Common myeloid progenitor, CD34-positive (primary cell): ENCODE measurements at places on chromosomes 3 and 15.

DNA sequence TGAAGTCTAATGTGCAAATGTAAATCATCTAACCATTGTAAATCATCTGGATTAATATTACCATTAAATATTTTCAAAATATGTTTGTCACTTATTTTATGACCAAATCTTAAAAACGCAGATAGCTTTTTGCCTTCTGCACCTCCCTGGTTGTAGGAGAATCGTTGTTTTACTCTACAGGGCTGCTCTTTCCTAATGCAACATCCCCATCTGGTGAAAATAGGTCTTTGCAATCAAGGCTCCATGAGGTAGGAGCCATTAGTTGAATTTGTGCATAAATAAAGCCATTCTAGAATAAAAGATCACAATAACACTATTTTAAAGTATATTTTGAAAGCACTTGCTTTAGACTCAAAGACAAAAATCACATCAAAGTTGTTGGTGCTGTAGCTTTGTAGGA, 535.6 kb upstream of the AGTR1 start:
- no peak for DNase-seq

GRCh38 chr3:11407644-11408043, 135.4 kb downstream of the ATG7 start:
- DNase-seq = no peak

DNA sequence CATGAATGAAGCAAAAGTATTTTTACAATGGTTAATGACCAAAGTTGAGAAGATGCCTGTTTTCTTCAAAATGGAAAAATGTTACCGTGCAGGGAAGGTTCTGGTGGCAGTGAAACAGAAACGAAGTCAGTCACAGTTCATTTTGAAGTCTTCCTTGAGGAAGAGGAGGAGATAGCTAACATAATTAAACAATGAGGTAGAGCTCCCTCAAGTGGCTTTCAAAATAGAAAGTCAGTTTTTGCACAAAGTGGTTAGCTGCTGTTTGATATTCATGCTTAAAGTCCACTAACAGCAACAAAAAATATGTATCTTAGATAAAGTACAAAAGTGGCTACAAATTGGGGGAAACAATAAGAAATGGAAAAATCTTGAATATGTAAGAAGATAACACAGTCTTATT, 87.3 kb downstream of the TFG start:
- peak; percentile 35 for DNase-seq

DNA sequence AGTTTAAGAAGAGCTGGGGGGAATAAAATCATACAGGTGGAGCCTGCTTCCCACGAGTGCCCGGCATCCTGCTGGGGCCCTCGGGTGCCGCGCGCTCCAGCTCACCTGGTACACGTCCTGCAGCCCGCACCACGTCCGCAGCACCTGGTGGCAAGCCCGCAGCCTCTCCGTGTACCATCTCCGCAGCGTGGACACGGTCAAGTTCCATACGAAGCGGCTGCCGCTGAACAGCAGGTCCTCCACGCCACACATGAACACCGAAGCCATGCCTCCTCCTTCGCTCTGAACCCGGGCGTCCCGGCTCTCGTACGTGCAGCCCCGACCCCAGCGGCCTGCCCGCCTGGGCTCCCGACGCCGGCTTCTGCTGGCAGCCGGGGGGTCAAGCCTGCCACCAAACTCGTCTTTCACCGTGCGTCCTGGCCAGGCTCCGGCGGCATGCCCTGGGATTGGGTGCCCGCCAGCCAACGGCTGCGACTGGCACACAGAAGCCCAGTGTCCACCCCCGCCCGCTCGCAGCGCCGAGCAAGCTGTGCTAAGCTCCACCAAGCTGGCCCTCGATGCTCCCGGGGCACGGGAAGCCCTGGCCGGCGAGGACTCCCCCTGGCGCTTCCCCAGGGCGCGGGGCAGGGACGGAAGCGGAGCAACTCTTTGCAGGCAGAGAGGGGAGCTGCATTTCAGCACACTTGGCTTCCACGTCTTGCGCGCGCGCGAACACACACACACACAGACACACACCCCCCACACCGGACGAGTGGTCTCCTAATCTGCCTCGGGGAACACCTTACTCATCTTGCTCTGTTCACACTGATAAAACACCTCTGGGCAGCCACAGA, at the start of gene FRMD4B:
FRMD4B (minus strand) TSS at position 366 of the 833 bp plus-strand sequence; CDS start at position 267, 99 bp downstream.
- peak; percentile 88 for DNase-seq

DNA sequence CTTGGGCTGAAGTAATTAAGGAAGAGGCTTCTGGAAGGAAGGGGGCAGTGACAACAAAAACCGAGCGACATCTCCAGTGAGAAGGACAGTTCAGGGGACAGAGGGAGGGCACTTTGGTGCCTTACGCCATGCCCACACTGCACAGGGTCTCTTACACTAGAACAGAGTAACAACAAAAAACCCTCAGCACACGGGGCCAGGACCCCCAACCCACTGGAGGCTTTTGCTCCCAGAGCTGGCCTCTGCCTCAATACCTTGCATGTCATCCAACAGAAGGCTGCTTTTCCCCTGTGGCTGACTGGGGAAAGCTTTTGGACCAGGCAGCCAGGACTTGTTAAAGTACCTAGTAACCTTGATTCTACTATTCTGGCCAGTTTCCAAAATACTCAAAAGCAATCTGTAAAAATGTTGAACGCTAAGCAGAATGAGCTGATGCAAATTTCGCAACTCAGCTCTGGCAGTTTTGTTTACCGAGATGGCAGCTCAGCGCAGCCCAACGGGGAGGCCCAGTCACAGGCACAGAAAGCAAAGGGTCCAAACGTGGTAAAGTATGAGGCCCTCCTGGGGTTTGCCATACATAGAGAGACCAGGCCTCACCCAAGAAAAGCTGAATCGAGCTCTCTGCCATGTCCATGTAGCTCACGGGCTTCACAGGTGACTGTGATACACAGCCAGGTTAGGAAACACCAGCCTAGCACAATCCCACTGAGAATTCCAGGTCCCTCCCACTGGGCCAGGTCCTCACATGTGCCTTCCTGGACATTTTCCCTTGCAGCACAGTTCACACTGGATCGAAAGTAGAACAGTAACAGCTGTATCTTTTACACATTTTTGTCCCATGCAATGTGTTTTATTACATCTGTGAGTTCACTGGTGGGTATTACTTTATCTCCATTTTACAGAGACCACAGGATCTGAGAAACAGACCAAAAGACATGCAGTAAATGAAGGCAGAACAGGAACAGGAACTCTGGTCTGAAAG, 6.0 kb downstream of the CHCHD4 start:
- peak; percentile 84 for DNase-seq

DNA sequence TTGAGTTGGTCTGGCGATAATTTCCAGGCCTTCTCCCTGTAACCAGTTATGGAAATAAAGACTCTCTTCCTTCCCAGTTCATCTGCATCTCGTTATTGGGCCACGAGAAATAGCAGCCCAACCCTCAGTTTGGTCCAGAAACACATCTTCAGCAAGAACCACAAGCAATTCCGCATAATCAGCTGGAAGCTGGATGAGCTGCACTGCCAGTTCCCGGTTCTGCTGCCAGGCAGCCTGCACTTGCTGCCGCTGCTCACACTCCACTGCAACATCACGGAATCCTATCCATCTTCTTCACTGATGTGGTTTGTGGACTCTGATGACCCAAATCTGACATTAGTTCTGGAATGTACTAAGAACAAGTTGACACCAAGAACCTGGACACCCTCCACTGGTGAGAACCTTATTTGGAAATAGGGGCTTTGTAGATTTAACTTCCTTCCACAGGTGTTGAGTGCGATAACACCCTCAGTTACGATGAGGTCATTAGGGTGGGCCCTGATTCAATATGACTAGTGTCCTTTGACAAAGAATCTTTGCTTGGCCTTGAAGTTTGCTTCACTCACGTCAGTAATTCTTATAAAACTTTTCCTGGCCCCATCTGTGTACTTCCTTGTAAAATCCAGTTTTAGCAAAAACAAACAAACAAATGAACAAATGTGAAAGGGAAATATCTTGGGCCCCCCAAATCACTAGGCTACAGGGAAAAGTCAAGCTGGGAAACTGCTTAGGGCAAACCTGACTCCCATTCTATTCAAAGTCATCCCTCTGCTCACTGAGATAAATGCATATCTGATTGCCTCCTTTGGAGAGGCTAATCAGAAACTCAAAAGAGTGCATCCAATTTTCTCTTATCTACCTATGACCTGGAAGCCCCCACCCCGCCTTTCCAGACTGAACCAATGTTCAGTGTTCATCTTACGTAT, 221.9 kb upstream of the PROK2 start:
- no peak for DNase-seq

DNA sequence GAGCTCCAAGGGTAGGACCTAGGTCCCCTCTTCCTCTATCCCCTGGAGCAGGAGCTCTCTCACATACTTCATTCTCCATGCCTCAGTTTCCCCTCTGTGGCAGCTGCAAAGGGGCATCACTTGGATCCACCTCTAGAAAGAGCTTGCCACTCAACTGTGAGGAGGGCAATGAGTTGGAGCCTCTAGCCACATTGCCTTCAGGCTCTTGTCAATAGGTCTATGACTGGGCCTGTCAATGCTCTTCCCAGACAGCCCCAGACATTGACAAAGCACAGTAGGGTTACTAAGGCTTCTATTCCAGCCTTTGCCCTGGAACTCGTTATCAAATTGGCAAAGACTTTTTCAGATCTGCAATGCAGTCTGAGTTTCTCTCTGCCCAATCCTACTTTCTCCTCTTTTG, 4.4 kb upstream of the VIPR1 start:
- DNase-seq = no peak

DNA sequence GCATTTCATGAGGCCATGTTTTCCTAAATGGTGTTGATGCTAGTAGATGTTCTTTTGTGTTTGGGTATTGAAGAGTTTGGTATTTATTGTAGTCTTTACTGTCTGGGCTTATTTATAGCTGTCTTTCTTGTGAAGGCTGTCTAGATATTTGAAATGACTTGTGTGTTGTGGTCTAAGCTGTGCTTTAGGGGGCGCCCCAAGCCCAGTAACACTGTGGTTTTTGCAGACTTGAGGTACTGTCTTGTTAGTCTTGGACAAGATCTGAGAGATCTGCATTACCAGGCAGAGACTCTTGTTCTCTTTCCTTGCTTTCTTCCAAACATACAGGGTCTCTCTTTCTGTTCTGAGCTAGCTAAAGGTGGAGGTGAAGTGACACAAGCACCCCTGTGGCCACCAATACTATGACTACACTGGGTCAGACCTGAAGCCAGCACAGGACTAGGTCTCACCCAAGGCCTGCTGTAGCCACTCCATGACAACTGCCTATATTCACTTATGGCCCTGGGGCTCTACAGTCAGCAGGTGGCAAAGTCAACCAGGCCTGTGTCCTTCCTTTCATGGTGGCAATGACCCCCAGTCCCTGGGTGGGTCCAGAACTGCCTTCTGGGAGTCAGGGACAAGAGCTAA, 152.1 kb upstream of the TBC1D5 start:
- DNase-seq = peak; percentile 68

- DNase-seq = peak; percentile 31
These were observed 539 bp upstream of the TLNRD1 start for GRCh38 chr15:81000144-81000623.

- DNase-seq = no peak
These were observed 113.7 kb upstream of the SMAD3 start for GRCh38 chr15:66951531-66952320.

DNA sequence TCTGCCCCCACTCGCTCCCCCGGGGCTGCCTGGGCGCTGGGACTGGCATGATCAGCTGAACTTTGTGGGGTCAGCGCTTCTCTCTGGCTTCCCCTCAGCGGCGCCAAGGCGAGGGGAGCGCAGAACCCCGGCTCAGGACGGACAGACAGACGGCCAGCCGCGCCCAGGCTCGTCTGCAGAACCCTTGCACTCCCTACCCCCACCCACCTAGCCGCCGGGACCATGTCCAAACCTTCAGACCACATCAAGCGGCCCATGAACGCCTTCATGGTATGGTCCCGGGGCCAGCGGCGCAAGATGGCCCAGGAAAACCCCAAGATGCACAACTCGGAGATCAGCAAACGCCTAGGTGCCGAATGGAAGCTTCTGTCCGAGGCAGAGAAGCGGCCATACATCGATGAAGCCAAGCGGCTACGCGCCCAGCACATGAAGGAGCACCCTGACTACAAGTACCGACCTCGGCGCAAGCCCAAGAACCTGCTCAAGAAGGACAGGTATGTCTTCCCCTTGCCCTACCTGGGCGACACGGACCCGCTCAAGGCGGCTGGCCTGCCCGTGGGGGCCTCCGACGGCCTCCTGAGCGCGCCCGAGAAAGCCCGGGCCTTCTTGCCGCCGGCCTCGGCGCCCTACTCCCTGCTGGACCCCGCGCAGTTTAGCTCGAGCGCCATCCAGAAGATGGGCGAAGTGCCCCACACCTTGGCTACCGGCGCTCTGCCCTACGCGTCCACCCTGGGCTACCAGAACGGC, 621 bp downstream of the SOX14 start:
- no peak for DNase-seq

DNA sequence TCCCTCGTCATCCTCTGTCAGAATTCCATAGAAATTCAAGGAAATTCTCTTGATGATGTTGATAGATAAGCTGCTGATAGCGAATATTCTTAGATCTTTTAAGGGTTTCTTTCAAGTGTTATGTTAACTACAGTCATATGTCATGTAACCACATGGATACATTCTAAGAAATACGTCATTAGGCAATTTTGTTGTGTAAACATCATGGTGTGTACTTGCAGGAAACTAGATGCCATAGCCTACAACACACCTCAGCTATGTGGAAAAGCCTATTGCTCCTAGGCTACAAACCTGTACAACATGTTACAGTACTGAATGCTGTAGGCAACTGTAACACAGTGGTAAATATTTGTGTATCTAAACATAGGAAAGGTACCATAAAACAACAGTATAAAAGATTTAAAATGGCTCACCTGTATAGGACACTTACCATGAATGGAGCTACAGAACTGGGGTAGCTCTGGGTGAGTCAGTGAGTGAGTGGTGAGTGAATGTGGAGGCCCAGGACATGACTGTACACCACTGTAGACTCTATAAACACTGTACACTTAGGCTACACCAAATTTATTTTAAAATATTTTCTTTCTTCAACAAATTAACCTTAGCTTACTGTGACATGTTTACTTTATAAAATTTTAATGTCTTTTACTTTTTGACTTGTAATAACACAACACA, 34.6 kb downstream of the GLDN start:
- no peak for DNase-seq

- DNase-seq = no peak
These were observed 4.8 kb upstream of the ARPIN start for GRCh38 chr15:89917442-89918101.

DNA sequence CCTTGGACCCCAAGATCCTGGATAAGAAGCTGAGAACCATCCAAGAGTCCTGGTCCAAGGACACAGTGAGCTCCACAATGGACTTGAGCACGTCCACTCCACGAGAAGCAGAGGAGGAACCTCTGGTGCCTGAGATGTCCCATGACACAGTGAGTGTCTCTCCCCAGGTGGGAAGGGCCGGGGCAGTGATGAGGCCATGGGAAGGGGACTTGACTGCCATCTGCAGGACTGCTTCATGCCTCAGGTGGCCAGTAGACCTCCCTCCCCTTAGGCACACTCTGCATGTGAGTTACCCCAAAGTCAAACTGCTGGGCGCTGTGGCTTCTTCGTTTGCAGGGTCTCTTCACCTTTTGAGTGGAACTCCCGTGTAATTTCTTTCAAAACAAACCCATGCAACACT, 59.7 kb downstream of the CCDC33 start:
- DNase-seq = no peak

- DNase-seq = no peak
These were observed 63.6 kb upstream of the BOC start for GRCh38 chr3:113147681-113148261.
